Astrocyte (in vitro differentiated cells and primary cell): ENCODE measurements at places on chromosomes 2 and 18. TPM values are rescaled to one million over a fixed set of nuclear protein-coding genes. Genes with fewer than 3 reads are reported as not detected.

SAG gene
- not detected in 2 replicates for total RNA-seq

FSIP2 gene
- 0.77 and 0.86 TPM in 2 replicates for total RNA-seq

ZC3H6 gene
- 3.9 and 7.4 TPM in 2 replicates for total RNA-seq

KHK gene
- 0.94 and 0.95 TPM in 2 replicates for total RNA-seq

SULT1C4 gene
- 1.1 and 1.8 TPM in 2 replicates for total RNA-seq

PPM1G gene
- 77.3 and 79.0 TPM in 2 replicates for total RNA-seq

DNAH6 gene
- total RNA-seq = 0.20 and 0.24 TPM in 2 replicates

HOXD4 gene
- total RNA-seq = not detected in 2 replicates

PLEKHH2 gene
- total RNA-seq = 0.84 and 1.1 TPM in 2 replicates

DNA sequence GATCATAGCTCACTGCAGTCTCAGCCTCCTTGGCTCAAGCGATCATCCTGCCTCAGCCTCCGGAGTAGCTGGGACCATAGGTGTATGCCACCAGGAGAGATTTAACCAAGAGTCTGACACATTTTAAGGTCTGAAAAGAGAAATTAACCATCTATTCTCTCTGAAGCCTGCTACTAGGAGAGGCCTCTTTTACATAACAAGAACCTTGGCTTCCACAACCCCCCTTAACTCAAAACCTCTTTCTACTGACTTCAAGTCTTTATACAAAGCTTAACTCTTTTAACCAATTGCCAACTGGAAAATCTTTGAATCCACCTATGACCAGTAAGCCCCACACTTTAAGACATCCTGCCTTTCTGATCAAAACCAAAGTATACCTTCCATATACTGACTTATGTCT lies 279.9 kb upstream of the CELF4 start:
- H3K4me3 ChIP-seq = no peak overlapping the region
- no peak for DNase-seq
- no peaks in the 10 kb centered on the region for H3K36me3 ChIP-seq

DNA sequence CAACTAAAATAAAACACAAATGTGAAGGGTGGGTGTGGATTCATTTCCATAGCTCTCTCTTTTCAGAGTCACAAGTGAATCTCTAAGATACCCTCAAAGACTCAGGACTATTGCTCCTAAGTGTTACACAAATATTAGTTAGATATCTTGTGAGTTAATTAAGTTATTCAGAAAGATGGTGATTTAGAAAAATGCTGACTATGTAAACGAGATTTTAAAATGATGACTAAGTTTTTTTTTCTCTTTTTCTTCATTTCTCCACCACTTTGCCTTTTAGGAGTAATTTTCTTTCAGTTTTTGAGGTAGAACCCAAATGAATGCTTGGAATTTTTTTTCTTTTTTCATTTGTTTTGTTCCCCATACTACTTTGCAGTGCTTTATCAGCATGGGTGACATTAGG lies 479.7 kb downstream of the SPAG16 start:
- H3K27ac ChIP-seq = no peak overlapping the region
- H3K27me3 ChIP-seq = no peaks in the 10 kb centered on the region
- H3K4me3 ChIP-seq = no peak overlapping the region

- H3K4me1 ChIP-seq = no peaks in the 10 kb centered on the region
- no peaks in the 10 kb centered on the region for H3K36me3 ChIP-seq
- no peak overlapping the region for H3K27ac ChIP-seq
- H3K27me3 ChIP-seq = no peaks in the 10 kb centered on the region
Observed at GRCh38 chr2:117190856-117191559, 623.5 kb upstream of the DDX18 start.

DNA sequence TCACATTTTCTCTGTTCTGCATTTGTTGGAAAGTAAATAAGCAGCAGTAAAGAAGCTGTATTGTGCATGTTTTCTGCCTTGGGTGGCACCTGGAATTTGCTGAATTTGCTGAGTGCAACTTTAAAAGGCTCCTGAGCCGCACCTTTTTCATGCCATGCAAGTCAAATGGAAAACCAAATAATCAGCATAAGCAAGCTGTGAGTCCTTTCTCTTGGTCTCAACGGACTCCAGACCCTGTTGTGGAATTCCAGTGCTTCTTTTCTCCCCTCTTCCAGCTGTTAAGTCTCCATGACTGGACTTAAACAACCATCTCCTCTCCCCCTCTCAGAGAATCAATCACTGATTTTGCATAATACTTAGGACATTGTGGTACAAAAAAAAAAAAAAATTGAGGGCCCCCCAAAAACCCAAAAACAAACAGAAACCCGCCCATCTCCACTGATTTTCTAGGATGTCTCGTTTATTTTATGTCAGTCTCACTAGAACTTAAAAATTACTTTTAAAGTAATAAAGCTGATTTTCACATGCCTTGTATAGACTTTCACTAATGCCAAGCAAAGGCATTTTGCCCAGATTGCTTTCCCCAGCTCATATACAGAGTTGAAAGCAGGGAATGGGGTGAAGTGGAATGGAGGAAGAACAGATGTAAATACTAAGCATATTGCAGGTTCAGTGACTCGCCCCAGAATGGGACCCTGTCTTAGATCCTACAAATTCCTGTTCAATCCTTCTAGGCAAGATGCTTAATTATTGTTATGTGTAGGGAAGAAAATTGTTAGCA lies 5.1 kb upstream of the CETN1 start:
- H3K4me3 ChIP-seq = no peak overlapping the region
- no peak for DNase-seq
- no peak overlapping the region for H3K27ac ChIP-seq

- H3K27ac ChIP-seq = no peak overlapping the region
- no peak overlapping the region for H3K4me3 ChIP-seq
- H3K4me1 ChIP-seq = peaks cover 16% of the 10 kb centered on the region
- peaks cover 4% of the 10 kb centered on the region for H3K36me3 ChIP-seq
- DNase-seq = no peak
Observed at GRCh38 chr2:47015206-47015605, 99.6 kb upstream of the MCFD2 start.

- H3K4me1 ChIP-seq = no peaks in the 10 kb centered on the region
- no peaks in the 10 kb centered on the region for H3K27me3 ChIP-seq
- no peaks in the 10 kb centered on the region for H3K36me3 ChIP-seq
Observed at GRCh38 chr18:10064267-10064666, 150.5 kb downstream of the VAPA start.

DNA sequence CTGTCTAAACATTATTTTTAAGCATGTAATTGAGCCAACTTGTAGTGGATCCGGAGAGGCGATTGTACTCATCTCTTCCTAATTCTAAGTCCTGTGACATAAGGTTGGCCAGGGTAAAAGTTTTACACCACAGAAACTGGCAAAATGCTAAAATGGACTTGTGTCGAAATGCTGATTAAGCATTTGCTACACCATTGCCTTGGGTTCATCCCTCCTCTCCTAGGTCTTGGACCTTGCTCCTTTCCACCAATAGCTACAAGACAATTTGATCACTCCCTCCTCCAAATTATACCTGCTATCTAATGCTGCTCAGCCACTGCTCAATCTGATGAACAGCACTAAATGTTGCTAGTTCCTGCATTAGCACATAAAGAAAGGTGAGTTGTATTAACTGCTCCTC lies 132.7 kb upstream of the EPC2 start:
- H3K27me3 ChIP-seq = no peaks in the 10 kb centered on the region
- no peak for DNase-seq
- no peaks in the 10 kb centered on the region for H3K36me3 ChIP-seq
- no peak overlapping the region for H3K4me3 ChIP-seq
- H3K27ac ChIP-seq = no peak overlapping the region

- H3K4me3 ChIP-seq = no peak overlapping the region
- H3K36me3 ChIP-seq = peaks cover 17% of the 10 kb centered on the region
- no peak for DNase-seq
- H3K27me3 ChIP-seq = no peaks in the 10 kb centered on the region
- no peak overlapping the region for H3K27ac ChIP-seq
- H3K4me1 ChIP-seq = no peaks in the 10 kb centered on the region
Observed at GRCh38 chr18:51171625-51172259, 25.7 kb downstream of the MEX3C start.

DNA sequence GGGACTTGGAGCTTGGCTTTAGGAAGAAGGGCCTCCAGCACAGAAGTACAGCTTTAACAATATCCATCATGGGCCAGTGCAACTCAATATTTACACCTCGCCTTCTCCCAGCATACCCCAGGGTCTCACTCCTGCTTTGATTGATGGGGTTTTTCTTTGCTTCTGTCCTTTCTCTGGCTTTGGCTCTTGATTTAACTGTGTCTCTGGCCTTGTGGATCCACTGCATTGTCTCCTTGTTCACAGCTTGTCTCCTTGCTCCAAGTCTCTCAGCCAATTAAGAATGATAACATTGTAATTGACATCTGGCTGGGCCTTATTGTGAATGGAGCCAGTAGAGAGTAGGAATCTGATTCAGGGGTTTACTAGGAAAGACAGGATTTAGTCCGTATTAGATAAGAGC lies 1019.5 kb downstream of the TMEM182 start:
- DNase-seq = no peak
- H3K36me3 ChIP-seq = no peaks in the 10 kb centered on the region
- peaks cover 2% of the 10 kb centered on the region for H3K4me1 ChIP-seq
- no peak overlapping the region for H3K27ac ChIP-seq

DNA sequence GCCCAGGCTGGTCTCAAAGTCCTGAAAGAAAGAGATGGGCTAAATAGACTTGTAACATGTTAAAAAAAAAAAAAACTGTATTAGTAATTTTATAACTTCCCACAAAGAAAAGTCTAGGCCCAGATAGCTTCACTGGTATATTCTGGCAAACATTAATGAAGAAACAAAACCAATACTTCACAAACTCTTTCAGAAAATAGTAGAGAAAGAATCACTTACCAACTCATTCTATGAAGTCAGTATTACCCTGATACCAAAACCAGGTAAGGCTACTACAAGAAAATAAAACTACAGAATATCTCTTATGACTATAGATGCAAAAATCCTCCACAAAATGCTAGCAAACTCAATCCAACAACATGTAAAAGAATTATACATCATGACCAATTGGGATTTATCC lies 59.9 kb upstream of the ODC1 start:
- H3K27me3 ChIP-seq = no peaks in the 10 kb centered on the region
- H3K4me3 ChIP-seq = no peak overlapping the region
- no peaks in the 10 kb centered on the region for H3K36me3 ChIP-seq
- H3K4me1 ChIP-seq = no peaks in the 10 kb centered on the region

DNA sequence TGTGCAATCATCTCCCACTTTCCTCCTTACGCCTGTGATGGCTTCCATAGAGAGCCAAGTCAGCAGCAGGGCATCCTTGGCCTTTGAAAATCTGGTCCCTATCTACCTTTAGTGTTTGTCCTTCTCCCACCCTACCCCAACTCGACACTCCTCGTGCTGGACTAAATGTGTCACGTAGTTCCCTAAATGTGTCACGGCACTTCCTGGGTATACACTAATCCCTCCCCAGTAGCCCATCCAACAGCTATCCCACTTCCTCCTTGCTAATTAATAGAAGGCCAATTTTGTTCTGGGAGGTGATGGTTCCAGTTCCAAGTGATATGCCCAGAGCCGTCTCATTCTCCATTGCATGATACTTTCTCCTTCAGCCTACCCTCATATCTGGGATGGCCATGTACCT lies 36.5 kb upstream of the ZFP36L2 start:
- no peak for DNase-seq
- H3K4me1 ChIP-seq = no peaks in the 10 kb centered on the region
- no peak overlapping the region for H3K27ac ChIP-seq
- no peak overlapping the region for H3K4me3 ChIP-seq

DNA sequence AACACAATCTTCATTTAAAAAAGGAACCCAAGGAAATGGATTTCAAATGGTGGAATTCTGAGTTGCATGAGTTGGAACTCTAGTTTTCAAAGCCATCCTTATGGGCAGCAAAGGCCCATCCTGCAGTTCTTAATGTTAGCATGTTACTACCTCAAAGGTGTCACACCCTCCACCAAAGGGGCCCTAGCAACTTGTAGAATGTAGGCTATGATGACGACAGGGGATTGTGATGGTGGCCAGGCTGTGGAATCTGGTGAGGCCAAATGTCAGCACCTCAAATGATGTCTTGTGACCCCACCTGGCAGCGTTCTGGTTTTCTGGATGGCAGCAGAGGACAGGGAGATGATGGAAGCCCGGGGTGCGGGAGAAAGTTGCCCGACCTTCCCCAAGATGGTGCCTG lies at the start of gene TMEM247:
TMEM247 (plus strand) TSS at position 301 of the 400 bp plus-strand sequence.
- no peak within 1 kb of the TSS for H3K27ac ChIP-seq
- no peaks in the 10 kb centered on the region for H3K36me3 ChIP-seq
- DNase-seq = no peak
- H3K4me1 ChIP-seq = peaks cover 7% of the 10 kb centered on the region
- no peaks in the 10 kb centered on the region for H3K27me3 ChIP-seq

DNA sequence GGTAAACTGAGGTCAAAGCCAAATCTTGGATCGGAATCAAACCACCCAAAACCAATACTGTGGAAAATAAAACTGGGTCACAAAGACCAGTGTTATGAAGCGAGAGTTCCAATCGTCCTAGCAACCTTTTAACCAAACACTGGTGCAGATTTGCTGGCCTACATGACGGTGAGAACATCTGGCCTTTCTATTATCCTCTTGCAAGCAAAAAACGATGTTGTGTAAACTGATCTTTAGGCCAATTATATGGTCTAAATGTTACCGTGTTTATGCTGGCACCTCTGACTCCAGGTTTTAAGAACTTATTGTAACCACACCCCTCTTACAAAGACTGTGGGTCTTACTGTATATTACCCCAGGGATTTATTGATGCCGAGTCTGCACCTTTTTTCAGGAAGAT lies 145.9 kb downstream of the GFPT1 start:
- H3K27me3 ChIP-seq = no peaks in the 10 kb centered on the region
- H3K4me1 ChIP-seq = no peaks in the 10 kb centered on the region
- no peak overlapping the region for H3K27ac ChIP-seq
- H3K36me3 ChIP-seq = no peaks in the 10 kb centered on the region
- no peak for DNase-seq
- no peak overlapping the region for H3K4me3 ChIP-seq

DNA sequence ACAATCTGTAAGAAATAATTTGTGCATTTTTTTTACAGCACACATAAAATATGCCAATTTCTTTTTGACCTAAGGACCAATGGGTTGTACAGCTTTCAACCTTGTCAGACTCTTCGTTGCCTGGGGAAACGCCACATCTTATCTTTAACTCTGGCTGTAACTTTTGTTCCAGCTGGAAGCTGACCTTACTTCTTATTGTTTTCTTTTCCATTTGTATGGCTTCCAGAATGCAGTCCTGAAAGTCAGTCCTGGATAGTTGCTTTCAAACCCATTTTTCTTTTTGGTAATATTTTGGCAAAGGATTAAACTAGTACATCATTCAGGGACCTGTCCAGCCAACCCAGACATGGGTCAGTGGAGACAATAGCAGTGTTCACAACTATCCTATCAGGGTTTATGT lies 686.5 kb upstream of the CDH2 start:
- H3K27me3 ChIP-seq = no peaks in the 10 kb centered on the region
- H3K36me3 ChIP-seq = no peaks in the 10 kb centered on the region
- no peak overlapping the region for H3K4me3 ChIP-seq
- no peak overlapping the region for H3K27ac ChIP-seq
- no peaks in the 10 kb centered on the region for H3K4me1 ChIP-seq
